ENCODE measurements at places on chromosomes 2 and 18.
A peak's percentile ranks its signal among the peaks of the same experiment; 100 is the strongest.

DNA sequence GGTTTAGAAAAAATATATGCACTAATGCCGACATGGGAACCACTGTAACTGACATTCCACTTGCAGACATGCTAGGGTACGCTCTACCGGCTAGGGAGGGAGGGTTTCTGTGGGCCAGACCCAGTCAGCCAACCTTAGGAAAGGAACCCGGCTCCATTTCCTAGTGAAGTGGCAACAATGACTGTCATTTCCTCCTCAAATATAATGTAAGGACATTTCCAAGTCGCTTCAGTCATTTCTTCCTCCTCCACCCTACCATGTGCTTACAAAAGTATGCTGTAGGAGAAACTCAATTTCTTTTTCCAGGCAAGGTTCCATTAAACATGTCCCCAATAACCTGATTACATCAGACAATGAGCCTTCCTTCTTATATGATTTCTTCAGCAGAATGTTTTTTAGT is 64.3 kb upstream of the PSMD14 start:
- DNase-seq = no peak

GRCh38 chr2:117621326-117621725 is 193.2 kb upstream of the DDX18 start:
- DNase-seq = no peak

- DNase-seq = no peak
These were observed 4.0 kb downstream of the KIF1A start for GRCh38 chr2:240815761-240816583.

- no peak for DNase-seq
These were observed 22.8 kb upstream of the PTMA start for GRCh38 chr2:231685349-231686191.

- DNase-seq = peak; percentile 44
These were observed 168.2 kb downstream of the FAM210A start for GRCh38 chr18:13558124-13558523.

- no peak for DNase-seq
These were observed 24.5 kb downstream of the CRACDL start for GRCh38 chr2:98911376-98912154.

DNA sequence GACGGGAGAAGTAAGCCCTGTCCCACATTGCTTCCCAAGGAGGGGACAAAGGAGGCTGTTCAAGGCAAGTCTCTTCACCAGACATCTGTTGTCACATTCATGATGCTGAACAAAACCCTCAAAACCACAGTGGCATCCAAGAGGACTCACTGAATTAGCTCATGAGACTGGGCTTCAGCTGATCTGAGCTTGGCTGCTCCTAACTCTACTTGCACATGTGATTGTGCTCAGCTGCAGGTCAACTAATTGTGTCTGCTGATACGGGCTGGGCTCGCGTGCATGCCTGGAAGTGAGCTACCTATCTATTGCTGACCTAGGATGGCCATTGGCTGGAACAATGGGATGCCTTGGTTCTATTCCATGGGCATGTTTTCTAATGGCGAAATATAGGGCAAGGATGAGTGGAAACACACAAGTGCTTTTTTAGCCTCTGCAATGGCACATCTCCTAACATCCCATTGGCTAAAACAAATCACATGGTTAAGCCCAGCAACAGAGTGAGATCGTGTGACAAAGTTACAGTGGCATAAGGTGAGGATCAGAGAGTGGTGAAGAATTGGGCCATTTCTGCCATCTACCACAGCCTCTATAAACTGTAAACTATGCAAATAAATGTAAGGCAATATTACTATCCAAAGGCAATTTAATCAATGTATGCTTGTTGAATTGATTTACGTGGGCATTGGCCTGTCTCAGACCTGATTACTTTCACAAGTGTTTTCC is 52.9 kb upstream of the CAPN13 start:
- DNase-seq = no peak

- no peak for DNase-seq
These were observed 203.6 kb upstream of the SPRED2 start for GRCh38 chr2:65636024-65636423.

- no peak for DNase-seq
These were observed 52.4 kb downstream of the VSNL1 start for GRCh38 chr2:17592731-17593409.

DNA sequence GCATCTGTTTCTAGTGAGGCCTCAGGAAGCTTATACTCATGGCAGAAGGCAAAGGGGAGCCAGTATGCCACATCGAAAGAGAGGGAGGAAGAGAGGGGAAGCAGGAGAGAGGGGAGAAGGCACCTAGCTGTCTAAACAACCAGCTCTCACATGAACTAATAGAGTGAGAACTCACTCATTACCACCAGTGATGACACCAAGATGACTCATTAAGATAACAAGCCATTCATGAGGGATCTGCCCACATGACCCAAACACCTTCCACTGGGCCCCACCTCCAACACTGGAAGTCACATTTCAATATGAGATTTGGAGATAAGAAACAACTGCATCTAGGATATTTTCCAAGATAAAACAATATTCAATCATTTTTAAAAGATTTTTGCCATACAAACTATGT is 753.9 kb upstream of the ZEB2 start:
- no peak for DNase-seq

Measured in fibroblast of villous mesenchyme (primary cell).